ENCODE measurements at places on chromosomes 16 and 17.

GRCh38 chr16:81431554-81432353, 12.9 kb upstream of the CMIP start:
- no peak for DNase-seq

DNA sequence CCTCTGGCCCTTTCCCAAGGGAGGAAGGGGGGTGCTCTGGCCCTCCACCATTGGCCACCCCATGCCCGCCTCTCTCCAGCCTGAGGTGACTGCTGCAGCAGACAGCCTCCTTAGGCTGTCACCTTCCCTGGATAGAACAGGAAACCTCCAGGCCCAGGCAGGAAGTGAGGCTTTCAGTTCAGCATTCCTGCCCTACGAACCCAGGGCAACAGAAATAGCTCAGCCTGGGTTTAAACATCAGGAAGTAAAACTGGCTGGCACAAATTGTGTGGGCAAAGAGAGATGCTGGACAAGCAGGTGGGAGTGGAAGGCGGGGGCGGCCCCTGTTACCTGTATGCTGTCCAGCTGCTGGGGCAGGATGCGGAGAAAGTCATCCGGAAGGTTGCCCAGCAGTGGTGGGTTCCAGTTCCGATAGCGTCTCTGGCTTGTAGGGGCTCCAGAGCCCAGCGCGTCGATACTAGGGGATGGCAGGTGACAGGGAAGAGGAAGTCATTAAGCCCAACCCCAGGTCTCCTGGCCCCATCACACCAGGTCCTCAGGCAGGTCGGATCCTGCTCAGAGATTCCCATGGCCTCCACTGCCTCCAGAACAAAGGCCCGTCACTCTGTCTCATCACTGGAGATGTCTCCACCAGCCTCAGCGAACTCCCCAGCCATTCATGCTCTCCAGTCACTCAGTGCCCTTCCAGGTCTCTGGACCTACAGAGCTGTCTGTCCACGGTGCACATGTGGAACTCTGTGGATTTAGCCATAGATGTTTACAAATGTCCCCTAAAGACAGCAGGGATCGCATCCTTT, 23.6 kb upstream of the MRPS23 start:
- no peak for DNase-seq

GRCh38 chr16:77307426-77308162, 108.4 kb downstream of the SYCE1L start:
- no peak for DNase-seq

DNA sequence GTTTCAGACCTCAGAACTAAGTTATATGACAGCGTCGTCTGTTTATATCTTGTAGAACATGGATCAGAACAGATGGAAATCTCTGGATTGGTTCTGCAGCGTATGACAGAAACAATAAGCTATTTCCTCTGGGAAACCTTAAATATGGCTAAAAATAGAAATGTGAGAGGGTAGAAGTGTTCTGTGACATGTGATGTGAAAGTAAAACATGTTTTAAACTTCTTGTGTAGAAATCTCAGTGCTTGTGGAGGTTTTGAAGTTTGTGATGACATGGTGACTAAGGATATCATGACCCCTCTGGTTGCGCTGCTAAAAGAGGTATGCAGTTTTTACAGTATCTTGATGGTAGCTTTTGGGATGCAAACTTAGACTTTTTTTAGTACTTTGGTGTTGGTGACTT, 2.8 kb downstream of the HEATR3 start:
- no peak for DNase-seq

DNA sequence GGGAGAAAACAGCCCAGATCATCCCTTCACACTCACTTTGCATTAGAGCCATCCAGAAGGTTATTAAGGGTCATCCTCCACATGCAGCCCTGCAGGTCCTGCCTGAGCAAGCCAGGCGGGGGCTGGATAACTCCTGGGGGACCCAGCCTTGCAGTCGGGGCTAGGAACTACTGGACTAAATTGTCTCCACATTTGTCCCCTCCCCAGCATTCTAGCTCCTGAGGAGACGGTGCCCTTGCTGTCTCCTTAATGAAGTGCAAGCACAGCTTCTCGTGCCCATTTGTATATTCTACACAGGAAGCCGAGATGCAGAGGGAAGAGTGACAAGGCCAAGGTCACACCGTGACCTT, 185.2 kb downstream of the C16orf95 start:
- DNase-seq: no peak

DNA sequence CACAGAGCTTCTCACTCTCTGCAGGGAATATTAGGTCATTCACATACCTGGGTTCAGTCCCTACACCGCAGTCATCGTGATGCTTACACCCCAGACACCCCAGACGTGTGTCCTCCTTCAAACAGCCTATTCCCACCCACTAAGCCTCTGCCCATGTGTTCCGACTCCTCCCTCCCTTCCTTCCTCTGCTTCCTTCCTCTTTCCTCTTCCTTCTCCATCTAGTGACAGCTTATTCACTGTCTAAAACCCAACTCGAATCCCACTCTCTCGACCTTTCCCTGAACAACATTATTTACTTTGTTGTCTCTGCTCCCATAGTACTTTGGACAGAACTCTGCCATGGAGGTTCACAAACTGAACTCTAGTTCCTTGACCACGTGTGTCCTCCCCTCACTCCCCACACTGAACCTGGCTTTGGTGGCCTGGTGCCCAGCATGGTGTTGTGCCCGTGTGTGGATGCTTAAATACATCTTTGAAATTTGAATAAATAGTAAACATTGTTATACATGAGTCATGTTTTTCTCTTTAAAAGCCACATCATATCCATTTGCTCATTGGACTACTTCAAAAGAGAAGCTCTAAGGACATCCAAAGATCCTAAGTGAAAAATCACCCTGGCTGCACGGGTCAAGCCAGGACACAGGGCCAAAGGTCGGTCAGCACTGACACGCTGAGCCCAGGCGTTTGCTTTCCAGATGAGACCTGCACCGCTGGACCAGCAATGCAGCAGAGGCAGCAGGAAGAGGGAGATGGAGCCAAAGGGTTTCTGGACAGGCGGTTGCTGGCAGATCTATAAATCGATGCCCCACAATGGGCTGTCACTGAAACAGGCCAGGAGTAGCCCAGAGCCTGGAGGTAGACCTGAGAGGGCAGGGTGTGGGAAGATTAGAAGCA, 14.1 kb upstream of the G6PC1 start:
- DNase-seq: no peak

DNA sequence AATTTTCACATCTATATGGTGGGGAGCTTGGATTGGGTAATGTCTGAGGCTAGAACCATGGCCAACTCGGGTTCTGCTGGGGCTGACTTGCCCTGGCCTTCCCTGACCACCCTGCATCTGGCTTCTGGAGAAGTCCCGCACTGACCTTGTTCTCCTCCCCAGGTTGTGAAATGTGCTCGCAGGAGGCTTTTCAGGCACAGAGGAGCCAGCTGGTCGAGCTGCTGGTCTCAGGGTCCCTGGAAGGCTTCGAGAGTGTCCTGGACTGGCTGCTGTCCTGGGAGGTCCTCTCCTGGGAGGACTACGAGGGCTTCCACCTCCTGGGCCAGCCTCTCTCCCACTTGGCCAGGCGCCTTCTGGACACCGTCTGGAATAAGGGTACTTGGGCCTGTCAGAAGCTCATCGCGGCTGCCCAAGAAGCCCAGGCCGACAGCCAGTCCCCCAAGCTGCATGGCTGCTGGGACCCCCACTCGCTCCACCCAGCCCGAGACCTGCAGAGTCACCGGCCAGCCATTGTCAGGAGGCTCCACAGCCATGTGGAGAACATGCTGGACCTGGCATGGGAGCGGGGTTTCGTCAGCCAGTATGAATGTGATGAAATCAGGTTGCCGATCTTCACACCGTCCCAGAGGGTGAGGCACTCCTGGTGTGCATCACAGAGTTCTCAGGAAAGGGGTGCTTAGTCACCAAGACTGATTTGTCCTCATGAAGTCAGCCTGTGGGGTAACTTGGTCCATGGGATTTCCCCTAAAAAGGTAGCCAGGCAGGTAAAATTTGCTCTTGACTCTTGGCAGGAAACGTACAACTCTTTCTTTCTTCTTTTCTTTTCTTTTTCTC, 6.1 kb downstream of the NOD2 start:
- no peak for DNase-seq

GRCh38 chr16:89623511-89624261, 10.2 kb downstream of the DPEP1 start:
- DNase-seq: no peak

All from RPMI8226 (cell line).